ENCODE measurements at places on chromosomes 6 and 20.

DNA sequence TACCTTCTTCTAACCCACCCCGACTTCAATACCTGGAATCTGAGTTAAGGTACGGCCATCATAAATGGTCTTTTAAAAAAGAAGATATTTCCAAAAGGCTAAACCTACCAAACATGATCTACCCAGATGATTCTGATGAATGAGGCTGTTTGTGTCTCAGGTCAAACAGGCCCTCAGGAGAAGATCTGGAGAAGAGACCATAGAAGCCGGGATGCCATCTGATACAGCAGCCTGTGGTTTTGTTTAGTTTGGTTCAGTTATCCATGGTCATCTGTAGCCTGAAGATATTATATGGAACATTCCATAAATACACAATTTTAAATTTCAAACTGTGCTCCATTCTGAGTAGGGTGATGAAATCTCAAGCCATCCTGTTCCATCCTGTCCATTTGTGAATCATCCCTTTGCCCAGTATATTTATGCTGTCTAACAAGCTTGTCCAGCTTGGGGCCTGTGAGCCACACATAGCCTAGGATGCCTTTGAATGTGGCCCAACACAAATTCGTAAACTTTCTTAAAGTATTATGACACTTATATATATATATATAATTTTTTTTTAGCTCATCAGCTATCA is 4.0 kb upstream of the CAP2 start:
- DNase-seq: no peak

DNA sequence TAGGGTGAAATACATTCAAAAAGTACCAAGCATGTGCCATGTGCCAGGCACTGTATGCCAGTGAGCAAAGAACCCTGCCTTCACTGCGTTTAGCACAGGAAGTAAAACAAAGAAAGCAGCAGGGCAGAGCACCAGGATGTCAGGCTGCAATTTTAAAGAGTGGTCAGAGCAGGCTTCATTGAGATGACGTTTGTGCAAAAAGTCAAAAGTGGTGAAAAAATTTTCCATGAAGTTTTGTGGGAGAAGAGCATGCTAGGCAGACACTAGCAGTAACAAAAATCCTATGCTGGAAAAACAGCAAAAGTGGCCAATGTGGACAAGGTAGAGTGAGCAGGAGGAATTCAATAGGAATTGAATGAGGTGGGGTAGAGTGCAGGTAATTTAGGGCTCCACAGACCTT is 31.3 kb downstream of the AKIRIN2 start:
- DNase-seq: no peak

- DNase-seq: no peak
These were observed 98.2 kb downstream of the IRF4 start for GRCh38 chr6:489762-490161.

DNA sequence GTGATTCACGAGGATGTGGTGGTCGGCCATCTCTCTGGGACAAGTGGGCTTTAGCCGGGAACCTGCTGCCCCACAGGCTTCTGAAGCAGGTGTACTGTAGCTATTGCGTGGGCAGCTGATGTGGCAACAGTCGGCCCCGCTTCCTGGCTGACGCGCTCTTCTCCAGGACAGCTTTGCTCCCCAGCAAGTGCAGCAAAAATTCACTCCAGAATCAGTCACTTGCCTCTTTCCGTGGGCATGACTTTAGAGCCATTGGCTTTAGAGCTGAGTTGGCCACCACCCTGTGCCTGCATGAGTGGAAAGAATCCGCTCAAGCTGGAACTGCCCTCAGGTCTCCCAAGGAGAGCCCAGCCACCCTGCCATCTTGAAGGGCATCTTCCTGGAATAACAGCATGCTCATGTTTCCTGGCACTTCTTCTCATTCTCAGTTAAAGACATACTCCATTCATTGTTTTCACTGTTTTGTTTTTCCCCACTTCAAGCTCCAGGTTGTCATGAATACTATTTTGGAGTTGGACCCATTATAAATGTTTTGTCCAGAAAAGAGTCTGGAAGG is 178.3 kb downstream of the ZDHHC14 start:
- no peak for DNase-seq

DNA sequence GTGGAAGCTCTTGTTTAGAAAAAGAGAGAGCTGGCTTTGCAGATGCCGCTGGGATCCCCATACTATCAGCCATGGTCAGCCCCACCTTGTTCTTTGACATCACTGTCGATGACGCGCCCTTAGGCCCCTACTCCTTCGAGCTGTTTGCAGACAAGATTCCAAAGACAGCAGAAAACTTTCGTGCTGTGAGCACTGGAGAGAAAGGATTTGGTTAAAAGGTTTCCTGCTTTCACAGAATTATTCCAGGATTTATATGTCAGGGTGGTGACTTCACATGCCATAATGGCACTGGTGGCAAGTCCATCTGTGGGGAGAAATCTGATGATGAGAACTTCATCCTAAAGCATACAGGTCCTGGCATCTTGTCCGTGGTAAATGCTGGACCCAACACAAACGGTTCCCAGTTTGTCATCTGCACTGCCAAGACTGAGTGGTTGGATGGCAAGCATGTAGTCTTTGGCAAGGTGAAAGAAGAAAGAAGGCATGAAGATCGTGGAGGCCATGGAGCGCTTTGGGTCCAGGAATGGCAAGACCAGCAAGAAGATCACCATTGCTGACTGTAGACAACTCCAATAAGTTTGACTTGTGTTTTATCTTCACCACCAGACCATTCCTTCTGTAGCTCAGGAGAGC is 2.4 kb upstream of the BLCAP start:
- DNase-seq: no peak

DNA sequence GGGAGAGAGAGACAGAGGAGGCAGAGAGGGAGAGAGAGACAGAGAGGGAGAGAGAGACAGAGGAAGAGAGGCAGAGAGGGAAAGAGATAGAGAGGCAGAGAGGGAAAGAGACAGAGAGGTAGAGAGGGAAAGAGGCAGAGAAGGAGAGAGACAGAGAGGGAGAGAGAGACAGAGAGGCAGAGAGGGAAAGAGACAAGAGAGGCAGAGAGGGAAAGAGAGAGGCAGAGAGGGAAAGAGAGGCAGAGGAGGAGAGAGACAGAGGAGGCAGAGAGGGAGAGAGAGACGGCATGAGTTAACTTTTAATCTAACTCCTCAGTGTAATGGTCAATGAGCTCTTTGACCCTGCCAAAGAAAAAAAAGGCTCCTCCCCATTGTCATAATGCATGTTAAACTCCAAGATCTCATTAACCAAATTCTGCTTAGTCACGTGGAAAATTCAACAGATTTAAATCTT is 7.1 kb downstream of the ELOVL2 start:
- no peak for DNase-seq

- DNase-seq: no peak
These were observed 40.6 kb downstream of the DTNBP1 start for GRCh38 chr6:15622045-15622740.

DNA sequence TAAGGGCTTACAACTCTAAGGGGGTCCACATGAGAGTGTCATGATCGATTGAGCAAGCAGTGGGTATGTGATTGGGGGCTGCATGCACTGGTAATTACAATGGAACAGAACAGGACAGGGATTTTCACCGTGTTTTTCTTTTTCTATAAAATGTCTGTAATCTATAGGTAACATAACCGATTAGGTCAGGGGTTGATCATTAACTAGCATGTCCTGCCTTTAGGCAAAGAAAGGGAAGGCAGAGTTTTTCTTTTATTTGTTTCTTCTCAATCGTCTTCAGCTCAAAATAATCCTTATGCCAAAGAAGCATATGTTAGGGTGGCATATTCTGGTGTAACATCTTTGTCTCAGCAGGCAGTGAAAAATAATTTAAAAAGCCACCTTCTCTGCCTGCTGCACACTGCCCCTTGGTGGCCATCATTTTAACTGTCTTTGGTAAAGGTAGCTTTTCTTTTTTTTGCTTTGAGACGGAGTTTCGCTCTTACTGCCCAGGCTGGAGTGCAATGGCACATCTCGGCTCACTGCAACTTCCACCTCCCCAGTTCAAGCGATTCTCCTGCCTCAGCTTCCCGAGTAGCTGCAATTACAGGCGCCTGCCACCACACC is 9.7 kb upstream of the CEP43 start:
- no peak for DNase-seq

DNA sequence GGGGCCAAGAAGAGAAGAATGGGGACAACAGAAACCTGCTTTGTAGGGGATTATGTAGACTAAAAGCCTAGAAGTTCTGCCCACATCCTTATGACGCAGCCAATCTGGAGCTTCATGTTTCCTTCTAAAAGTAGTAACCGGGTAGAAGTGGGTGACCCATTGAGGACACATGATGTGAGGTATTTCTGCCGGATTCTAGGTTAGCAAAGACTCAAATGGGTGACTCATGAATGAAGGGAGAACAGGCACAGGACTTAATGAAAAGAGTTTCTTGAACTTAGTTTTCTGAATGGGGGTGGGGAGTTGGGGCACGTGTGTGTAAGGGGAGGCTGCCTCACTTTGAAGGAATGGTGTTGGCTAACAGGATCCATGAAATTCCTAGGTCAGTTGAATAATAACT is 68.8 kb downstream of the CDS2 start:
- no peak for DNase-seq
